Activated CD8-positive, alpha-beta memory T cell treated with anti-CD3 and anti-CD28 coated beads, Interleukin-2, amount 10 ng/mL, durations not matched to agents 7 days and 5 days (primary cell): ENCODE measurements at places on chromosomes 5 and 9. TPM values are rescaled to one million over a fixed set of nuclear protein-coding genes. Genes with fewer than 3 reads are reported as not detected.

Gene GABRA1
- not detected for total RNA-seq

Gene CD74
- 1,513 TPM for total RNA-seq

Gene PCSK1
- total RNA-seq = not detected

Gene LHFPL2
- total RNA-seq = not detected

Gene C9
- not detected for total RNA-seq

Gene PCDHA12
- not detected for total RNA-seq

Gene GCNT1
- total RNA-seq = 23.0 TPM

Gene PCDHGA11
- not detected for total RNA-seq

Gene C5orf58
- total RNA-seq = not detected

Gene KCNN2
- total RNA-seq = not detected

Gene TOPORS
- total RNA-seq = 12.1 TPM

Gene QRFP
- not detected for total RNA-seq

Gene PLPPR1
- not detected for total RNA-seq

Gene ENTPD2
- total RNA-seq = not detected

Gene RLN1
- 1.5 TPM for total RNA-seq

Gene CCL27
- not detected for total RNA-seq

Gene OBP2B
- not detected for total RNA-seq

Gene FXN
- total RNA-seq = 33.9 TPM

Gene AK6
- 49.1 TPM for total RNA-seq

Gene NR5A1
- total RNA-seq = not detected

Gene ZFP2
- total RNA-seq = not detected

Gene PDE4D
- total RNA-seq = 66.2 TPM

Gene IFNA2
- total RNA-seq = not detected

Gene SH3GL2
- total RNA-seq = not detected

Gene SPINK5
- total RNA-seq = not detected

Gene TMEM215
- total RNA-seq = not detected

Gene TTC1
- total RNA-seq = 39.3 TPM

Gene SET
- total RNA-seq = 623 TPM

Gene CTXN3
- total RNA-seq = not detected

Gene NRARP
- 4.5 TPM for total RNA-seq

Gene ZNF189
- 9.2 TPM for total RNA-seq

Gene ARID3C
- 0.26 TPM for total RNA-seq

Gene GLDC
- 5.8 TPM for total RNA-seq

Gene LRRC19
- not detected for total RNA-seq

Gene FOXD4L6
- total RNA-seq = not detected

Gene NMUR2
- total RNA-seq = not detected

Gene SETX
- 70.5 TPM for total RNA-seq

Gene PCDHB16
- total RNA-seq = not detected

Gene IRX2
- total RNA-seq = not detected

Gene FUBP3
- total RNA-seq = 37.8 TPM

Gene IL31RA
- not detected for total RNA-seq

Gene ALAD
- 29.0 TPM for total RNA-seq

Gene IFNA21
- total RNA-seq = not detected

Gene IL4
- 2.5 TPM for total RNA-seq

Gene SOHLH1
- not detected for total RNA-seq

Gene ANKRD18A
- 0.19 TPM for total RNA-seq

Gene SLC25A2
- 1.1 TPM for total RNA-seq

Gene PMPCA
- 64.0 TPM for total RNA-seq

Gene ITGA1
- total RNA-seq = 37.0 TPM

Gene EXOSC2
- total RNA-seq = 69.9 TPM

Gene GCNT4
- 0.41 TPM for total RNA-seq

Gene SPATA9
- total RNA-seq = not detected

Gene LAMC3
- not detected for total RNA-seq
